GM23248 (cell line): ENCODE measurements at places on chromosomes 5 and 9. TPM values are rescaled to one million over a fixed set of nuclear protein-coding genes. Genes with fewer than 3 reads are reported as not detected.

- no peak for DNase-seq
Observed at GRCh38 chr9:131666774-131667173, 73.1 kb downstream of the RAPGEF1 start.

DNA sequence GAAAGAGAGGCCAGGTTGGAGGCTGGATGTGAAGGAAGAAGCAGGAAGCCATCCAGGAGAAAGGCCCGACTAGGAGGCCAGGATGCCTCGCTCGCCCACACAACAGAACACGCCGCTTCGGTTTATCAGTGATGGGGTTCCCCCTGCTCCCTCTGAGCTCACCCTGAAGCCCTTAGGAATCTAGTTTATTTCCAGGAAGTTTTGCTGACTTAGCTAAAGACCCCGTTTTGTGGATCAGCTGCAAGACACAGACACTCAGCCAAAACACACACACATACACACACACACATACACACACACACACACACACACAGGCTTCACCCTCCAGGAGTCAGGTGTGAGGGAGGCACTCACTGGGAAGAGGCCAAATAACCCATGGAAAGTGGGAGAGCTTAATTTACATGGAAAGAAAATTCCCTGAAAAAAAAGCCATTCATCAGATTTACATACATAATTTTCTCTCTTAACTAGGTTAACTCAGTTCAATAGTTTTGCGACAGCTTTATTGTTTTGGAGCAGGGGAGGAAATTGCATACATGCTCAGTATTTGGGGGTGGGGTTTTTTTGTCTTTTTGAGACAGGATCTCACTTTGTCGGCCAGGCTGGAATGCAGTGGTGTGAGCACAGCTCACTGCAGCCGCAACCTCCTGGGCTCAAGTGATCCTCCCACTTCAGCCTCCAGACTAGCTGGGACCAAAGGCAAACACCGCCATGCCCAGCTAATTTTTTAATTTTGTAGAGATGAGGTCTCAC is 92.7 kb upstream of the HAND1 start:
- no peak for DNase-seq

GRCh38 chr9:88831713-88832407 is 159.4 kb upstream of the S1PR3 start:
- DNase-seq, result no peak

DNA sequence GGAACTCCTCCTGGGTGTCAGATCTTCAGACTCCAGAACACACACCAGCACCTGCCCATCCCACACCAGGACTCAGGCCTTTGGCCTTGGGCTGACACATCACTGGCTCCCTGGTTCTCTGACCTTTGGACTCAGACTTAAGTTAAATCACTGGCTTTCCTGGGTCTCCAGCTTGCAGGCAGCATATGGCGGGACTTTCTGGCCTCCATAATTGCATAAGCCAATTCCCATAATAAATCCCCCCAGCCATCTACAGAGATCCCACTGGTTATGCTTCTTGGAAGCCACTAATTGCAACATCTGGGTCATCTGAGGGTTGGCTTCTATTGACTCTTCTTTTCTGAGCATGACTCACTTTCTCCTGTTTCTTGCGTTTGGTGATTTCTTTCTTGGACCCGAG is 80.3 kb upstream of the SARDH start:
- peak; percentile 49 for DNase-seq

DNA sequence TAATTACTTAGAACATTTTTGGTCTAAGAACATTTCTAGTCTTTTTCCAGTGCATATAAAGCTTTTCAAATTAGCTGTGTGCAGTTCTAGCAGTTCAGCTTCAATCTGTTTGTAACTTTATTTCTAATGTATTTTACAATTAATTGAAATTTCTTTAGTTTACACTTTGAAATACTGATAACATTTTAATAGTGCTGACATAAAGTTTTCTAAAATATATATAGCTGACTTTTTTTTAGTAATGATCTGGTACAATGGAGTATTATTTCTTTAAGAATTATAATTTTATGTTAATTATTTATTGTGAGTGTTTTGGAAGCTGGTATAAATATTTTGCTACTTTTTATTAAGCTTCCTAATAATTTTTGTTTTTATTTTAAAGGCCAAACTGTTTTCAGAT is 43.3 kb downstream of the CCNH start:
- DNase-seq, result no peak

GRCh38 chr9:73613092-73613701 is 461.5 kb downstream of the ANXA1 start:
- DNase-seq, result no peak

- DNase-seq, result no peak
Observed at GRCh38 chr9:96051423-96051822, 175.9 kb downstream of the ERCC6L2 start.

- DNase-seq, result no peak
Observed at GRCh38 chr9:133306242-133307204, 29.5 kb downstream of the SURF6 start.

GRCh38 chr5:38780316-38780715 is 65.5 kb upstream of the OSMR start:
- DNase-seq, result no peak

DNA sequence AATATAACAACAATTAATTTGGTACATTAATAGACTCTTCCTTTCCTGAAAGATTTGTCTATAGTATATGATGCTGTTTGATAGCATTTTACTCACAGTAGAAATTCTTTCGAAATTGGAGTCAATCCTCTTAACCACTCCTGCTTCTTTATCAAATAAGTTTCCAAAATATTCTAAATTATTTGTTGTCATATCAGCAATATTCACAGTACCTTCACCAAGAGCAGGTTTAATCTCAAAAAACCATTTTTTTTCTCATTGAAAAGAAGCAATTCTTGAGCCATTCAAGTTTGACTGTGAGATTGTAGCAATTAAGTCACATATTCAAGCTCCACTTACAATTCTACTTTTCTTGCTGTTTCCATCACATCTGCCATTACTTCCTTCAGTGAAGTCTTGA is 83.5 kb upstream of the PRR16 start:
- no peak for DNase-seq

DNA sequence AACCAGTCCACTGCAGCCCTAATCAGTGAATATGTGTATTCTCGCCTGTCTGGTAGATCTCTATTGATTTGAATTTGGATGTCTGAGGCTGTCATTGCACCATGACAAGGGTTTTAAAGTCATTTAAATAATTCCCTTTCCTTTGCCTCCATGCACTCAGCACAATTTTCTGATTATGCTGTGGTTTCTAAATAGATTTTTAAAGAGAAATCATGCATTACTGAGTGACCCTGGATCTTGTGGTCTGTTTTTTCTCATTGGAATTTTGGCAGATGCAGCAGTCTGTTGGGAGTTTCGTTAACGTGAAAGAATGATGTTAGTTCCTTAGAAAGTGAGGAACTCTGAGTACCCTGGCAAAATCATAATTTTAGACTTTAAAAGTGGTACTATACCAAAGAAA is 396.0 kb downstream of the LRRC70 start:
- no peak for DNase-seq

DNA sequence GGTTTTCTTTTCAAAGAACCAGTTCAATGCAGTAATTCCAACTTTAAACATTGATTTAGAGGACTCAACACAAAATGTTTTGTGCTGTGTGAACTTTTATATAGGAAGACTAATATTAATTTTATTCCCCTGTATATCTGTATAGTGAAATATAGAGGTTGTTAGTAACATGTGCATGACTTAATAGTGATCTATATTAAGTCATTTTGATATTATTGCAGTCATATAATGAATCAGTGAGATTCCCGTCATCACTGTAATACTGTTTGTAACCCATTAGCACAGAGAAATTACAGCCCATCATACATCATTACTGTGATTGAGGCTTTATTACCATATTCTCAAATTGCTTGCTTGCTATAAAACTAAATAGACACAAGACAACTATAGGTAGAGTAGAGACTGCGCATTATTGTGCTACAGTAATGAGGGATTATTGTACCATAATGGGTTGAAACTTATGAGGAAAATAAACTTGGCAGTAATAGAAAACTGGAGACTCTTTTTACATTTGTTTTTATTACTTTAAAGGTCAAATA is 170.7 kb downstream of the RANBP17 start:
- no peak for DNase-seq

DNA sequence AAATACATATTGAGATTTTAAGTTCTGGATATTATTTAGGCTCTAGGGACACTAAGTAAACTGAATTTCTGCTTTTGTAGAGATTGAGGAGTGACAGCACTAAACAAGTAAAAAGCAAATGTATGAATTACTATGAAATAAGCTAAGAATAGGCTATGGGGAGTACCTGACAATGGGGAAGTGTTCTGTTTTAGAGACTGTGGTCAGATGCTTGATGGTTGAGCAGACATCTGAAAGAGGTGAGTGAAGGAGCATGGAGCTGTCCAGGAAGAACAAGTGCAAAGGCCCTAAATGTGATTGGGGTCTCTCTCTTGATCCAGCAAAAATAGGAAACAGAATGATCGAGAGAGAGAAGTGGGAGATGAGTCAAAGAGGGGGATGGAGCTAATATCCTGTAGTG is 111.7 kb downstream of the JAKMIP2 start:
- no peak for DNase-seq

- DNase-seq, result peak; percentile 23
Observed at GRCh38 chr9:107542411-107543157, 53.0 kb upstream of the KLF4 start.

DNA sequence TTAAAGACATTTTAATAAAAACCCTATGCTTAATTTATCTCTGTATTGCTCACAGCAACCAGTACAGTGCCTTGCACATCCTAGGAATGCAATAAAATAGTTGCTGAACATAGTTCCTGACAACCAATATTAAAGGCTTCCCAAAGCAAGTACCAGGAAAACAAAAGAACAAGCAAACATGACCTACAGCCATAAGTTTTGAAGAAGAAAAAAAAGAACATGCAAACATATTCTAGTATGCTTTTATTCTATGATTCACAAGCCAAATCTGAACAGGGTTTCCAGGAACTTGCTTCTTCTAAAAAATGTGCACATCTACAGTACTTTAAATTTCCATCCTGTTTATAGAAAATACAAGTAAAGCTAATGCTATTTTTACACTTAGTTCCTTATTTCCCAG is 4.5 kb downstream of the CEMIP2 start:
- peak; percentile 59 for DNase-seq

- no peak for DNase-seq
Observed at GRCh38 chr9:93053781-93054331, 4.6 kb upstream of the SUSD3 start.

DNA sequence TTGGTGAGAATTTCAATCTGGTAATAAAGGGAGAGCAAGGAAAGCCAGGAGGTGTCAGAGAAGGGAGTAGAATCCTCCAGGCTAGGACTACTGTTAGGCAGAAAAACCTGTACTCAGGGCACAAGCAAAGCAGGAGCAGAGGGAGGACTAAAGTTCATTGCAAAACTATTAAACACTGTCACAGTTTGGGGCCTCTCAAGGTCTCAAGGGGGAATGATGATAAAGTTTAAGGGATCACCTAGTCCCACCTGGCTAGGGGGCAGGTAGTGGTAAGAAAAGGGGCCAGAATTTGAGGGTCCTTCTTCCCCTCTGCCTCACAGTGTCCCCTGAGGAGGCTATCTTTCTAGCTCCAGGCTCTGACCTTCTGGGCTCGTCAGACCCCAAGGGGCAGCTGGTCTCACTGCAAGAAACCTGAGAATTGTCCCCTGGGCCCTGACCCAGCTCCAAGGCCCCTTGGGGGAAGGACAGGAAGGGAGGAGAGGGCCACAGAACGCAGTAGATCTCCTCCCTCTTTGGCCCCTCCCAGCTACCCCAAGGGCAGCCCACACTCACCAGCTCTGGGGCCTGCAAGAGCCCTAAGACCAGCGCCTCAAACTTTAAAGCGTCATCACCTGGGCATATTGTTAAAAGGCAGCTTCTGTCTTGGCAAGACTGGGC is 974 bp downstream of the CCDC69 start:
- no peak for DNase-seq

DNA sequence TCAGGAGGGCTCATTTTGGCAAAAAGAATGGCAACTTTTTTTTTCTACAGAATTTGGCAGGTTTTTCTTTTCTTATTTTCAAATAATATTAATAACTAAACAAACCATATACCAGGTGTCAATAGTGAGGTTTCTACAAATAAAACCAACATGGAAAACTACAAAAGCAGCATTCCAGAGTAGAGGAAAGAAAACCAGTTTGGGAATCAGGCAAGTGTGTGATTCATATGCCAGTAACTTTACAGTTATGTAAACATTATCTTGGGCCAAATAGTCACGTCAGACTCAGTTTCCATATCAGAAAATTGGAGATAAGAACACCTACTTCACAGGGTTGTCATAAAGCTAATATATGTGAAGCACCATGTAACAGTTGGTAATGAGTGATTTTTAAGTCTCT is 51.7 kb downstream of the FBXW11 start:
- DNase-seq, result peak; percentile 57

GRCh38 chr5:179427676-179428056 is 82.4 kb upstream of the ADAMTS2 start:
- DNase-seq, result no peak

GRCh38 chr9:69549310-69550202 is 122.6 kb downstream of the APBA1 start:
- DNase-seq, result peak; percentile 69

GRCh38 chr5:83388608-83389007 is 82.9 kb upstream of the VCAN start:
- no peak for DNase-seq

DNA sequence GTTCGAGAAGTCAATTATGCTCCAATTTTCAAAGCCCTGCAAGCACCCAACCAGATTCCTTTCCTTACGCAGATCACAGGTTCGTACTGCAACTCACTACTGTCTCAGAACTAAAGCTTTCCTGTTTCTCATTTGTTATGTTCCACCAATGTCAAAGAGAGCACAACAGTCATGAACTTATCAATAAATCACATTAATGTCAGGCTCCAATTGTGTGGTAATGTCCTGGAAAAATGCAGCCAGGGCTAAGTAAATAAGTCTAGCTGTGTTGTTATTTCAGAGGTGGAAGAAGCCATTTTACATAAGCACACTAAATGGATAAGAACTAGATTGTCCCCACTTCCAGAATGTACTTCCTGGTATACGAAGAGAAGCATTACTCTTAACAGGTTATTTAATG is 488.6 kb upstream of the PTGER4 start:
- DNase-seq, result no peak

- DNase-seq, result peak; percentile 47
Observed at GRCh38 chr9:91126761-91127445, 234.8 kb downstream of the AUH start.

Gene ARHGEF37
- total RNA-seq, result 0.76 and 0.97 TPM in 2 replicates

Gene MOB3B
- total RNA-seq, result not detected in 2 replicates

Gene CAVIN4
- total RNA-seq, result 1.7 and 1.9 TPM in 2 replicates

Gene PCDHB10
- total RNA-seq, result 1.3 and 2.9 TPM in 2 replicates

Gene CCDC112
- total RNA-seq, result 4.2 and 4.6 TPM in 2 replicates

Gene HMCN2
- total RNA-seq, result not detected in 2 replicates

Gene C1QTNF3
- total RNA-seq, result 0.11 and 0.38 TPM in 2 replicates

Gene CAMK4
- total RNA-seq, result 3.6 and 3.9 TPM in 2 replicates

Gene LOX
- 418 and 440 TPM in 2 replicates for total RNA-seq

Gene GRM6
- not detected in 2 replicates for total RNA-seq

Gene TNC
- 319 and 372 TPM in 2 replicates for total RNA-seq

Gene GLDC
- 0.11 TPM in 1 of 2 replicates, not detected in the other for total RNA-seq

Gene AGPAT2
- total RNA-seq, result 50.8 and 58.3 TPM in 2 replicates
